GM12891 (cell line): ENCODE measurements at places on chromosomes 11 and 22.
A peak's percentile ranks its signal among the peaks of the same experiment; 100 is the strongest.

DNA sequence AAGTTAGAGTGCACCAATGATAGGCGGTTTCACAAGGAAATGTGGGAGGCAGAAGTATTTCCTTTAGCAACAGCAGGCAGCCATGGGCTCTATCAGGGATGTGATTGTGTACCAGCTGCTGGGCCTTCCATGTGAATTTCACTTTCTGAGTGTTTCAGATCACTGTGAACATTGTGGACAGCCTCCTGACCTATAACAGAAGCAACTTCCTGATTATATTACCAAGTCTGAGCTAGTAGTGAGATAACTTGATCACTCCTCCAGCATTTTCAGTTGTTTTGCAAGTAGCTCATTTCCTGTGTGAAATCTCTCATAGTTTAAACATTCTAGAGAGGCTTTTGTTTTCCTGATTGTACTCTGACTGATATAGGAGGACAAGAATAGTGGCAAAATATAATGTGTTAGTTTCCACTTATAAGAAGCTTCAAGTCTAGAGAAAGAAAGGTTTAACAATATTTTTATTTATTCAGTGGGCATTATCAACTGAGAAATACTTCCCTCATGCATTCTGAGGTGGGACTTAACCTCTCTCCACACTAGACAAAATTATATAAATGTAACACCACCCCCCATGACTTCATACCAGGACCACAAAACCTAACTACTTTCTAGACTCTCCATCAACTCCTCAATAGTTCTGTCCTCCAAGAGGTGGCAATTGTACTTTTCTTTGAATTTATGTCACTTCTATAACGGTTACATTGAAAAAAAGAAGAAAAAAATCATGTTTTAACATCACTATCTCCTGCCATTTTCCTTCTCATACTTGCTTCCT is 184.2 kb upstream of the LUZP2 start:
- no peak for DNase-seq

DNA sequence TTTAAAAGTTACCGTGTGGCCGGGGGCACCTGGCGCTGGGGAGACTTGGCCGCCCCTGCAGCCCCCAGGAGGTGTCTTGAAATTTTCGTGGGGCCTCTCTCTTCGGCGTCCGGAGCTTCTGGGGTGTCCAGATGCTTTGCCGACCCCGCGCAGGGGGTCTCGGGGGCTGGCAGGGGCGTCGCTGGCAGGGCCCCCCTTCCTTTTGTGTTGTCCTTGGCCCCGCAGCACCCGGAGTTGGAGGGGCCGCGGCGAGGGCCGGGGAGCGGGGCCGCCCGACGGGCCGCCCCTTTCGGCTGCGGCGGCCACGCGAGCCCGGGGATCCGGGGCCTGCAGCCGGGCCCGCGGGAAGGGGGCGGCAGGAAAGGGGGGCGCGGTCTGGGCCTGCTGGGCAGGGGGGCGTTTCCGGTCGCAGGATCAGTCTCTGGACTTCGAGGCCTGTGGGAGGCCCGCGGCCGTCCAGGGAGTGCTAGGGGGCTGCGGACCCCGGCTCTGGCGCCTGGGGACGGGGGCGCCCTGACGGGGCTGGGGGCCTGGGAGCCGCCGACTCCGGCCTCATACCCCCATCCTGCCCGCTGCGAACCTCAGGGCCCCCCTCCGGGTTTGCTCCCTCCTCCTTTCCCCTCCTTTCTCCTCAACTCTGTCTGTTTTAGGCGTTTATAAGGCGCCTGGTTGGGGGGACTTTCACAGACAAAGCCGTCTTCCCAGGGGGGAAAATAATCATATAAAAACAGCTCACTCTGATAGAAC is 869 bp downstream of the ZC3H7B start:
- DNase-seq, result no peak

- DNase-seq, result no peak
Measured at GRCh38 chr11:2138068-2138430, 1.1 kb downstream of the IGF2 start.

- no peak for DNase-seq
Measured at GRCh38 chr11:64611869-64612646, 21.0 kb downstream of the SLC22A12 start.

- no peak for DNase-seq
Measured at GRCh38 chr11:133339495-133340140, 192.7 kb downstream of the OPCML start.

DNA sequence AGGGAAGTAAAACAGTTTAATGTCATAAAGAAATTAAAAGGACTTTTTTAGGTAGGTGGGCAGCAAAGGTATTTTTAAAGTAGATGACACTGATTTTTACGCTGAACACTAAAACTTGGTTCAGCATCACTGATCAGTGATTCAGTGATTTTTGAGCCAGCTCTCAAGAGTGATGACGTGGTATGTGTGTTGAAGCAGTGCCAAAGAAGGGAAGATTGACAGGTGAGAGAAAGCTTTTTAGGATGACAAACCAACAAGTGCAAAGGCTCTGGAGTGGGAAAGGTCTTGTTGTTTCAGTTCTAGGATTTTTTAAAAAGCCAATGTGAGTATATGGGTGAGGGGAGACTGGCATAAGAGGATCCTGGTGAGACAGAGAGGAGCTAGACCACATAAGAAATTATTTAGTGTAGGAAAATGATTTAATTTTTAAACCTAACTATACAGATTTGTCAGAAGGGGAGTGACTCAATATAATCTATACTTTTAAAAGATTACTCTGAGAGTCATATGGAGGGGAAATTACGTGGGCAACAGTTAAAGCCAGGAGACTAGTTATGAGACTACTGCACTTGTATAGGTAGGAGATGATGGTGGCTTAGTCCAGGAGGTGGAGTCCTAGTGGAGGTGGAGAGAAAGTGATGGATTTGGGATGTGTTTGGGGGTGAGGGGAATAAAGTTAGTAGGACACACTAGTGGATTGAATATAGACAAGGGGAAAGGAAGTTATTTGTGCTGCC is 17.6 kb upstream of the CALCB start:
- DNase-seq, result no peak

- DNase-seq, result no peak
Measured at GRCh38 chr11:134498326-134499139, 86.5 kb upstream of the B3GAT1 start.

DNA sequence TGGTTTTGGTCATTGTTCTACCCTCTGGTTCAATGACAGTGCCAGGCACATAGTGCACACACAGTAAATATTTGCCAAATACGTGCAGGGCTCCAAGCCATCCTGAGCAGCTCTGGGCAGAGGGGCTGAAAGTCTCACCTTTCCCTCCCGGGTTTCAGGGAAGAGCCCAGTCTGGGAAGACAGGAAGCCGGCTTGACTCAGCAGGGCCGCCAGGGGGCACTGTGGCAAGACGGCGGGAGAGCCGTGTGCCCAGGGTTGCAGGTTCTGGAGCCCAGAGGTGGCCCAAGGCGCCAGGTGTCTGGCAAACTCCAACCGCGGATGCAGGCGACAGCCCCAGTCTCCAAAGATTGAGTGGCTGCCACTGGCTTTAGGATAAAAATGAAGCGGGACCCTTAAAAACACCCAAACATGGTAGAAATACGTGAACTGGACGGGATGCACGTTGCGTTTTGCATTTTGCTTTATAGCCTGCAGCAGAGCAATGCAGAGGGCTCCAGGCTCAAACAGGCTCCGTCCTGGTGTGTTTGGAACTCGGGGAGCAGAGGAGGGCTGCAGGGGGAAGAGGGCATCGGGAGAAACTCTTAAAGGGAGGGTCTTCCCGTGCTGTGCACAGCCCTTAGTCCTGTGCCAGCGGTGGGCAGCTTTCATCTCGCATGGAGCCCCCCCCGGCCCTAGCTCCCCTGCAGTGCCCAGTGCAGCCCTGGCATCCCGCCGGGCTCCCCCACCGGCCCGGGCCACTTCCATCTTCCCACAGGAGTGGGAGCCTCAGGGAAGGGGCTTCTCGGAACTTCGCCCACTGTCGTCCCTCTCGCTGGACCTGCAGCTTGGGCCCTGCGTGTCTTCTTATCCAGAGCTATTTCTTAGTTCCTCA is 10.7 kb downstream of the KRTAP5-5 start:
- peak; percentile 67 for DNase-seq

DNA sequence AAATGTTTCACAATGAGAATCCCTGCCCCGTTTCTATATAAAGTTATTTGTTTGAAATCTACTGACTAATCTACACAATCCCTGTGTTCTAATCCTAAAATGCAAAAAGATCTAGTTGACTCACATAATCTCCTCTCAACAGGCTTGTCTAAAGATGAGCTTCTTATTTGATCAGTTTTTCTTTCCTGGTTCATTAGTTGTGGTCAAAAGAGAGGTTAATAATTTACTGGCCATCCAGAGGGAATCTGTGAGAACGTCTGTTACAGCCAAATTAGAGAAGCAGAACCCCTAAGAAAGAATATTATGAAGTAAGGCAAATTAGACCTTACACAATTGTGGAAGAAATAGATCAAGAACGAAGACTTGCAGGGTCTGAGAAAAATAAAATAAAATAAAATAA is 173.7 kb upstream of the ANO3 start:
- no peak for DNase-seq
